ENCODE measurements at places on chromosomes 12 and 14.

DNA sequence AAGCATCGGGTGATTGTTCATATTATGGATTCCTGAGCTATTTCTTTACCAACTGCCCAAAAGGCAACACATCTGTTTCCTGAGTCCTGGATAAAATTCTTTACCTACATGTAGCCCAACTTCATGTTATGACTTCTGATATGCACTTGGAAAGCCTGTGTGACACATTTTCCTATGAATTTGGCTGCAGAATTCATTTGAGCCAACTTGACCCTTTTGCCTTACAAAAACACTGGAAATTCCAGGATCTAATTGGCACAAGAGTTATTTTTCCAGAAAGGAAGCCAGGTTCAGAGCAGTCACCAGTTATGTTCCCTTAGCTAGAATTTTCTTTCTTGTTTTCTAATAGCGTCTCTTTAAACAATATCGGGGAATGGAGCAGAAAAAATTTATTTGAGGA, 202.5 kb upstream of the LRIG3 start:
- no peak for DNase-seq

DNA sequence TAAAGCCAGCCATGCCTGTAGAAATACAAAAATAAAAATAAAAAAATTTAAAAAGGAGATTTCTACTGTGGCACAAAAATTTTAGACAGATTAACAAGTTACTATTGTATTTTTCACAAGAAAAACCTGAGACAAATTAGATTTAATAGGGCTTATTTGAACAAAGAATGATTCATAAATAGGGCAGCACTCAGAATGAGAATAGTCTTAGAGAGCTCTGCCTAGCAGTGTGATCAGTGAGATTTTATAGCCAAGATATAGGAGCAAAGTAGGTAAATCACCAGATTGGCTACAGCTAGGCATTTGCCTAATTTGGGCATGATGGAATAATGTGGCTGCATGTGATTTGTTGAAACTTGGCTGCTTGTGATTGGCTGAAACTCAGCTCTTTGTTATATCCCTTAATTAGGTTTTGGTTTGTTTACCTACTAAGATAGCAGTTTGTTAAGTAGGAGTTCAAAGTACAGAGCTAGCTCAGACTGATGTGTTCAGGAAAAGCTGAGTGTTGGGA, 279.7 kb upstream of the TMTC1 start:
- no peak for DNase-seq

GRCh38 chr14:47919997-47920396, 244.6 kb upstream of the MDGA2 start:
- DNase-seq = no peak

DNA sequence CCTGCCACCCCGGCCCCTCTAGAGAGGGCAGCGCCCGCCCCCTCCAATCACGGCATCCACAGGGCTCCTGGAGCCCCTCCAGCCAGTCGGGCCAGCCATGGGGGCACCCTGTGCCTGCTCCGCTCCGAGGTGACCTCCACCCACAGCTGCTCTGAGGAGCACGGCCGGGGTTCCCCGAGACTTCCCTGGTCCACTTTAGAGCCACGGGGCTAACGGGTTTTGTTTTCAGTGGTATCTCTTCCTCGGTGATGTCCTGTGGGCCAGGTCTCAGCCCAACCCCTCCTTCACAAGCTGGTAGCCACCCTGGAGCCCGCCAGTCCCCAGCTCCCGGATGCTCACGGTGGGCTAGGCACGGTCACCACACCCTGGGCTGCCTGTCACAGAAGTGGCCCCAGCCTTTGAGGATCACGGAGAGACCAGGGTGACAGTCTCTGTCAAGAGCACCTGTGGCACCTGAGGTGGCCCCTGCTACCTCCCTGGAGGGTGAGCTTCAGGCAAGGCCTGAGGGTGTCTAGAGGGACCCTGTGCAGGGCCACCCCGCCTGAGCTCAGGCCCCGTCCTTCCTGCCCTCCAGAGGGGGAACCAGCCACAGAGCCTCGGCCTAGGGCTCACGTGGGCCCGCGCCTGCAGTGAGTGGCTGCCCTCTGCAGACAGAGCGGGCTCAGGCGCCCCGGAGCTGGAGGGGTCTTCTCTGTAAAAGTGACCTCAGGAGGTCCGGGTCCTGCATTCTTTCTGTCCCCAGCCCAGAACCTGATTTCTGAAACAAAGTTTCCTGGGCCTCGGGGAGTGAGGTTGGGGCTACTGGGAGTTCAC, 146.0 kb upstream of the C14orf180 start:
- no peak for DNase-seq

GRCh38 chr12:3042394-3042793, 34.8 kb upstream of the TSPAN9 start:
- DNase-seq = no peak

DNA sequence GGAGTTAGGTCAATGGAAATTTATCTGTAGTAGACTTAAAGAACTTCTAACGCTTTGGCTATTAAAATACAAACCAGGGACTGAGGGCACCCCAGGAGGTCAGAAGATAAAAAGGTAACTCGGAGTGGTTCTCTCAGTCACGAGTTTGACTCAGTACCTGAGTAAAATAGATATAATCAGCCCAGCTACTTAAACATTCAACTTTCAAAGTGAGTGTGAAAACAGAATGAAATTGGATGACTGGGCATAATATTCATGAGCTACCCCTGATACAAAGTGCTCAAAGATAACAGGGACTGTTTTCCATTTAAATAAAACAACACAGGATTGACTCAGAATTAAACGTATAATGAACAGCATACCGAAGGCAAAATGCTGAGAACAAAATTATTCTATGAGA, 75.0 kb downstream of the FOXN3 start:
- no peak for DNase-seq

DNA sequence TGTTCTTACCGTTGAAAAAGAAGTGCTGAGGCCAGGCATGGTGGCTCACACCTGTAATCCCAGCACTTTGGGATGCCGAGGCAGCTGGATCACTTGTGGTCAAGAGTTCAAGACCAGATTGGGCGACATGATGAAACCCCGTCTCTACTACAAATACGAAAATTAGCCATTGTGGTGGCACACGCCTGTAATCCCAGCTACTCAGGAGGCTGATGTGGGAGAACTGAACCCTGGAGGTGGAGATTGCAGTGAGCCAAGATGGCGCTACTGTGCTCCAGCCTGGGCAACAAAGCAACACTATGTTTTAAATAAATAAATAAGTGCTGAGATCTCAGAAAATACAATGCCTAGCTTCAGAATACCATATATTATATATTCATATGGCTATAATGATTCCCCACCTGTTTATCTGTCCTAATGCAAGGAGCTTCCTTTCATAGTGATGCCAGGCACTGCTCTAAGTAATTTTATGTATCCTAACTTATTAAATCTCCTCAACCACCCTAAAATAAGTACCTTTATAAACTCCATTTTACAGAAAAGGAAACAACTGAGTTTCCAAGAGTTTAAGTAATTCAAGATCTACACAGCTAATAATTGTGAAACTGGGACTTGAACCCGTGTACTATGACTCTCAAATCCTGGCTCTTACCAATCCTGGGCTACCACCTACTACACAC, 7.3 kb downstream of the PHLDA1 start:
- DNase-seq = no peak

DNA sequence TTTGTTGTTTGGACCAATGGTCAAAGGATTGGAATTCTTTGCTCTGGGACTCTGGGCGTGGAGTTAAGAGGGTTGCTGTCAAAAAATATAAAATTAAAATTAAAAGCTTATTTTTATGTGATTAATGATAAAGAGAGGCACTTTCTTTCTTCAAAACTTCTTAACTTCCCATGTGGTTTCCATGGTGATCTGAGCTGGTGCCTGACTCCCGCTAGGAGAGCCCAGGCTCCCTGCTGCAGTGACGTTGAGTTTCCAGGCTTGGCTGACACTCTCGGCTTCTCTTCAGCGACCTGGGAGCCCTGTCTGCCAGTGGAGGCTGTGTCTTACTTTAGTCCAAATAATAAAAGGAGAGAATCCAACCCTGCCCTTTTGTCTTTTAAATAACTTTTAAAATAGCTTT, 84.4 kb downstream of the GALC start:
- DNase-seq = no peak

- no peak for DNase-seq
Measured at GRCh38 chr12:112018571-112019237, 5.5 kb downstream of the ERP29 start.

All from central memory CD8-positive, alpha-beta T cell (primary cell).